Spleen (tissue), 13 donors: ENCODE measurements at places on chromosomes 5 and 9.

- no peak for DNase-seq
These were observed 3.5 kb downstream of the USP20 start for GRCh38 chr9:129838707-129839259.

DNA sequence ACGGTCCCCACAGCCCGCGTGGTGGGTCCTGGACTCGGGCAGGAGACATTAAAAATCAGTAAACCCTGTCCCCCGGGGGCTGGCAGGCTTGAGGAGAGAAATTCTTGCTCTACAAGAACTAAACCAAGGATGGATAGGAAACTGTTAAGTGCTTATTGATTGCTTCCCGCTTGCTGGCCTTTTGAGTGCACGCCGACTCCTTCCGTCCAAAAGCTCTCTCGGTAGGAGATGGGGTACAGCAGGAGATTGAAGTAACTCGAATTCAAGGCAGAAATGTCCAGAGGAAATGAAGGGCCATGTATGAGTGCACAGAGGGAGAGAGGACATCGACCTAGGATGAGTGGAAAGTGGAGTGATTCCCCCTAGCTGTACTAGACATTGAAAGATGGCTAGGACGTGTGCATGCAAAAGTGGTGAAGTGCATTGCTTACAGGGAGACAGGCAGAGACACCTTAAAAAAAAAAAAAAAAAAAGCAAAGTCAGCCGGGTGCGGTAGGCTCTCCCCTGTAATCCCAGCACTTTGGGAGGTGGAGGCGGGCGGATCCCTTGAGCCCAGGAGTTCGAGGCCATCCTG lies 923 bp downstream of the RECK start:
- DNase-seq, result no peak

GRCh38 chr5:53109056-53109442 lies 508 bp downstream of the MOCS2 start:
- DNase-seq, result no peak

GRCh38 chr5:82753374-82753773 lies 323.8 kb downstream of the TMEM167A start:
- no peak for DNase-seq

DNA sequence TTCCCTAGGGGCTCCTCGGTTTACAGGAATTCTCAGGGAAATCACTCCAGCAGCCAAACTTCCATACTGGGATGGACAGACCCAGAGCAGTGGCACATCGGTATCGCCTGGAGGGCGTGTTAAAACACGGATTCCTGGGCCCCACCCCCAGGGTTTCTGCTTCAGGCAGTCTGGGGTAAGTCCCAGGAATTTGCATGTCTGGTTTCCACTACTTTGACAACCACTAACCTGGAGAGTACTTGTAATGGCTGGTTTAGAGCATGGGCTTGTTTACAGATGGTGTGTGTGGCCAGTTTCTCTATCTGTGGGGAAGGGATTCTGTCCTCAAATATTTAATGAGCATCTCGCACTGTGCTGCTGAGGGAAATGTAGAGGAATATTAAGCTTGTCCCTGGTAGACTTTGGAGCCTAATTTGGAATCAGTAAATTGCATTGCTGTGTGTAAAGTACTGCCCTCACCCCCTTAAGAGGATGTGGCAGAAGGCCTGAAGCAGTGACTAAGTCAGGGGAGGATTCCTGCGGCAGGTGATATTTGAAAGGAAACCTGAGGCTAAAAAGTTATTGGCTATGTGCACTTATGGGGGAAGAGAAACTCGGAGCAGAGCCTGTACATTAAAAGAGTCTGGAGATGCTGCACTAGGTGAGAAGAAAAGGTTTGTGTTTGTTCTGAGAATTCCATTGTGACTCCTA lies 18.6 kb upstream of the TJP2 start:
- no peak for DNase-seq

- DNase-seq, result no peak
These were observed 27.2 kb upstream of the SMU1 start for GRCh38 chr9:33103501-33104281.

DNA sequence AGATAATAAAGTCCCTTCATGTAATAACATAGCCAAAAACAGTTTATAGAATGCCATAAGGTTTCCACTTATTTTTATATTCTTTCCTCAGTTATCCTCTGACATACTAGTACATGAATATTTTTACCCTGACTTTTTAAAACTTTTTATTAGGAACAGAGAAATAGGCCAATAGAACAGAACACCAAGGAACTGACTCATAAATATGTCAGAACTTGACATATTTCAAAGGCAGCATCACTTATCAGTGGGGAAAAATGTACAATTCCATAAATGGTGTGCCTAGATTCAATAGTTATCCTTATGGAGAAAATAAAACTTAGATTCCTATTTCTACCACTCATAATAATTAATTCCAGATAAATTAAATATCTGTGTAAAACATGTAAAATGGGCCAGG lies 9.4 kb downstream of the STARD4 start:
- no peak for DNase-seq

DNA sequence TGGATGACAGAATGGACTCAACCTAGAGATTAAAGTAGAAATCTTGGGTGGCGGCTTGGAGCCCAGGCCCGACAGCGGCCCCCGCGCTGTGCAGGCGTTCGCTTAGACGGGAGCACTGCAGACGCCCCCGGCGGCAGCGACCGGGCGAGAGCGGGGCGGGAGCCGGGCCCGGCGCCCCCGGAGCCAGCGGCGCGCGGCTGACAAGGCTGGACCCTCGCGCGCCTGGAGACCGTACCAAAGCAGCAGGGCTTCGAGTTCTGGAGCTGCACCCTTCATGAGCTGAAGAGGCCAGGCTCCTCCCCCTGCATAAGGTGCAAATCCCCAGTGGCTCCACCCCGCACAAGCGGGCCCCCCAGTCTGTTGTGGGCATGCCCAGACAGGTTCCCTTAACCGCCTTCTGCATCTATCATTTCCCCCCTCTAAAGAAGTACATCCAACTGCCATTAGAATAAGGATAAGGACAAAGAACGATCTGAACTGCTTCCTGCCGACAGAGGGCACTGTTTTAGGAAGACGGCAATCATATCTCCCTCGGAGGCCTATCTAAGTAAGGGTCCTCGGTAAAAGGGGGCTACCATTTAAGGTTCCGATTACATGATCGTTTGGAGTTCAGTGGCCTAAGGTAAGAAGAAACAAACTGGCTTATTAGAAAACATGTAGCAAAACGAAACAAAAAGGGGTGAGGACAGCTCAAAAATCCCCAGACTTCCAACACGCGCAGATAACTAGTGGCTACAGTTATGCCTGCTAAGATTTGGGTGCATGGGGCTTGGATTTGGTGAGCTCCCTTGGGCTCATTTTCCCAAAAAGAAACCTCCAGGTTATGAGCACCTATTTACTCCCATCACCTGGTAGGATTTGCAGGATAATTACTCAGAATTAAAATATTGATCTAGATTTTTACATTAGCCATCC lies 66.3 kb downstream of the RGMB start:
- DNase-seq, result peak; percentile 68

DNA sequence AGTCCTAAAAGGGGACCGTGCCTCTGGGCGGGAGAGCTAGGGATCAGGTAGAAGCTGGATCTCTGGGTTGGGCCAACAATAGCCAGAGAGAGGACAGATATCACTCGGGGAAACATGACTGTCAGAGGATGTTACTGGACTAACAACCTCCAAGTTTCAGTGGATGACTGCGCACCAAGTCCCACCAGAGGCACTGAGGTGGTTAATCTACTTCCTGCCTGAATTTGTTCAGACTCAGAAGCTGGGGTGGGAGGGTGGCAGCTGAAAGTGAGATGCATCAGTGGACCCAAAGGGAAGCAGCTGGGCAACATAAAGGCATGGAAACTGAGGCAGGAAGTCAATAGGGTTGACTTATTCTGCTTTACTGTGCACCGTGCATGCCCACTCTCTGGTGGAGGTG lies 130.1 kb upstream of the SLC44A1 start:
- DNase-seq, result no peak

- peak; percentile 76 for DNase-seq
These were observed 153.0 kb upstream of the COL5A1 start for GRCh38 chr9:134488331-134489280.

GRCh38 chr5:170228762-170229435 lies 3.9 kb upstream of the C5orf58 start:
- DNase-seq, result no peak

DNA sequence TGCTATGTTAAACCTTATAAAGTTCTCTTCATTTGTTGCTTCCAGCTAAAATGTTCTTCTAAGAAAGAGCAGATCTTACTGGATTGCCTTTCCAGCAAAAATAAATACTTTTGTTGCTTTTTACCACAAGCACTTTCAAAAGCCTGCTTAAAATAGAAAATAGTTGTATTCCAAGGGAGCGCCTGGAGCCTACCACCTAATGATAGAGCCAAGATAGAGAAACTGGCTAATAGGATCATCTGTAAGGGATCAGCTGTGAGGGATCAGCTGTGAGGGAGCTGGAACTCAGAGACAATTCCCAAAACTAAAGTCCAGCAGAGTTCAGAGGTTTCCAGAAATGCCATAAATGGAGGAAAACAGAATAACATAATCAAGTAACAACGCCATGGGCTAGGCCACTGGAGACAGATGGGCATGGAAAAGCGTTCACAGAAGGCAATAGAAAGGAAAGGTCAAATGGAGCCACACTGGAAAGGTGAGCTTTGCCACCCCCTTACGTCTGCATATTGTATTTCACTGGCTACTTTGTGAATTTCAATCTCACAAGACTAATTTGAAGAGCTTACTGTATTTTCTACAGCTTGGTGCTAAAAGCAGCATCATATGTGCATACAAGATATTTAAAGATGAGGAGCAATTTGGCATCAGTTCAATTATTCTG lies 140.6 kb upstream of the TLE4 start:
- no peak for DNase-seq

DNA sequence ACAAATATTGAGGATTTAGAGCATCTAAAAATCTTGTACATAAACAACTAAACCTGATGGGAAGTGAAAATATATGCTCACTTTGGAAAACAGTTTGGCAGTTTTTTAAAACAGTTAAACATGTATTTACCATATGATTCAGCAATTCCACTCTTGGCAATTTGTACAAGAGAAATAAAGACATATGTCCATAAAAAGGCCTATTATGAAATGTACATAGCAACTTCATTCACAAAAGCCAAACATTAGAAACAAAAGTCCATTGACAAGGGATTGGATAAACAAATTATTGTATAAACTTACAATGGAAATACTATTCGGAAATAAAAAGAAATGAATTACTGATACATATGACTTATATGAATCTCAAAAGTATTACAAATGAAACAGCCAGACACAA lies 196.2 kb upstream of the SLC24A2 start:
- DNase-seq, result no peak

DNA sequence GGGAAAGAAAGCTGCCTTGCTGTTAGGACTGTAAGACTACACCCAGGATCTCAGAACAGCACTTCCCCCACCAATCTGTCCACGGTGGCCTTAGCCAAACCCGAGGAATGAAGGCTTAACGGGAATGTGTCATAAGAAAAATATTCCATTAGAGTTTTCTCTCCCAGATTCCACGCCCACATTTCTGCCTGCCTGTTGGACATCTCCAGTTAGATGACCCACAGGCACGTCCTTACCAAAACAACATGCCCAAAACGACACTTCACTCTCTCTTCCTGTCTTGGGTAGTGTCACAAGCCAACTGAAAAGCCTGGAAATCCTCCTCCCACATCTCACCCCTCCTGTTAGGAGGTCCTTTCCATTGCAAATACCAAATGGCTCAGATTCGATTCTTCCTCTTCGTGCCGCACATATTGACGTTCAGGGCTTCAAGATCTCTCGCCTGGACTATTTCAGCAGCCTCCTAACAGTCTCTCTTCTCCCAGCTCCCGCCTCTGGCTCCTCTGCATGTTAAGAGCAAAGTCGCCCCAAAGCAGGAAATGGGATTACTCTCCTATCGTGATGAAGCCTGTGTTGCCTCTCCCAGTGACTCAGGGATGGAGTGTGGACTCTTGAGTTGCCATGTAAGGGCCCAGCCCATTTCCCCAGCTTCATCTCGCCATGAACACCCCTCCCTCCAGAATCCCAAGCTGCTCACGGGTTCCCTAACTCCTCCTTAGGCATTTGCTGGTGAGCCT lies 159.3 kb downstream of the NR3C1 start:
- no peak for DNase-seq

GRCh38 chr5:149156435-149157083 lies 15.3 kb downstream of the ABLIM3 start:
- DNase-seq, result no peak

DNA sequence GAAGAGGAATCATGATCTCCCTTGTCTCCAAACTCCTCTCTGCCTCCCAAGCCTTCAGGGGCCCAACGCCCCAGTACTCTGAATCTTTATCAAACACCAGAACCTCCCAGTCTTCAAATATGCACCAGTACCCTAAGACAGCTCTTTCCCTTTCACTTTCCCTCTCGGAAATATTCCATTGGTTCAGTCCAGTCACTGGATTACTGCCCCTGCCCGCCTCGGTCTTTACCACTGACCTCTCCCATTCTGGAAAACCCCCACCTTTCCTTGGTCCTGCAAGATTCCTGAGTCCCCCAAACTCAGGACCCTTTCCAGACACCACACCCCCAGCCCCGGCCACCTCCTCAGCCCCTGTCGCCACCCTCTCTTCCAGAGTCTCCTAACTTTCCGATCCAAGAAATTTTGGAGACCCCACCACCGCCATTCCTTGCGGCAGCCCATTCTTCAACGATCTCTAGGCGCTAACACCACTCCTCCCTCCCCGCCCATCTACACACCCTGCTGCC lies 674 bp downstream of the C5orf15 start:
- DNase-seq, result no peak

GRCh38 chr5:78377718-78378105 lies 17.3 kb downstream of the SCAMP1 start:
- no peak for DNase-seq

GRCh38 chr9:137263506-137263905 lies 8.4 kb downstream of the NELFB start:
- DNase-seq, result peak; percentile 53

DNA sequence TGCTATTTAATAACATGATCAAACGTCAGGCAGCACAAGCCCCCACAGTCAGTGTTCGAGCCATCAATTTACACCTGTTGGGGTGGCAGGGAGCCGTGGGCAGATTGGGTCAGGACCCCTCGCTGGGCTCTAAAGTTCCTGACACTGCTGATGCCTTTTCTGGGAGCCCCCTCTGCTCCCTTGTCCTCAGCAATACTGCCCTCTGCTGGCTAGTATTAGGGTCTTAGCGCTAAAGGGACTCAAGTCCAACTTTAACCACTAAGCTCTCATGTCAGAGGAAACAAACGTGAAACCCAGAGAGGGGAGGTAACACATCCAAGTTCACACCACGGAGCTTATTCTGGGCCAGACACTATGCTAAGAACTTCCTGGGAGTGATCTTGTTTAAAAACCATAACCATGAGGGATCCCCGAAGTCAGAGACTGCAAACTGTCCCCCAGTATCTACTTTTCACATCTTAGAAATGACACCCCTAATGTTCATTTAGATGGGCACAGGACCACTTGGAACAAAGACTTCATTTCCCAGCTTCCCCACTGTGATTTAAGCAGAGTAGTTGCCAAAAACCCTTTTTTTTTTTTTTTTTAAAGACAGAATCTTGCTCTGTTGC lies 20.4 kb downstream of the ANKS6 start:
- no peak for DNase-seq

- DNase-seq, result no peak
These were observed 214.5 kb downstream of the CAAP1 start for GRCh38 chr9:26677965-26678706.

GRCh38 chr5:124755041-124755440 lies 8.6 kb upstream of the ZNF608 start:
- no peak for DNase-seq
